ENCODE measurements at places on chromosomes 5 and 9.

- DNase-seq, result no peak
Measured at GRCh38 chr9:128257907-128258306, 17.9 kb downstream of the GOLGA2 start.

DNA sequence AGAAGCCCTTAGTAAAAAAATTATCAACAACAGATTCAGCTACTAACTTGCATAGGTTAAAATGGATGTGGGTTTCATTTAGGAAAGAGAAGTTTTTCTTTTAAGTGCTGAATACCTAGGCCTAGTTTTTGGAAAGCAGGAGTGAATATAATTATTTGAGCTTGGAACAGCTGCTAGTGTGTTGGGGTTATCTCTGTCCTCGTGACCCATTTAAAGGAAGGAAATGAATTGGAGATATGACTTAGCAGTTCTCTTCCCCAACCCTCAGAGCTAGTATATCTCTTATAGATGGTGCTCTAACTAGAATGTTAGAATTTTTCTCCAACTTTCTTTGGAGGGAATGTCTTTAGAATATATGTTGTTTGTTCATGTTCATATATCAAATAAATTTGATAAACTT is 38.6 kb downstream of the ZNF366 start:
- DNase-seq, result no peak

- DNase-seq, result no peak
Measured at GRCh38 chr9:109082091-109082620, 37.6 kb downstream of the TMEM245 start.

GRCh38 chr9:77892171-77892570 is 139.4 kb downstream of the GNAQ start:
- DNase-seq, result no peak

GRCh38 chr9:137017791-137018497 is 10.1 kb downstream of the ABCA2 start:
- DNase-seq, result no peak

GRCh38 chr5:78041805-78042204 is 252.7 kb downstream of the AP3B1 start:
- DNase-seq, result no peak

All from tibial nerve (tissue), 4 donors.